ENCODE measurements at places on chromosomes 5 and 9.

DNA sequence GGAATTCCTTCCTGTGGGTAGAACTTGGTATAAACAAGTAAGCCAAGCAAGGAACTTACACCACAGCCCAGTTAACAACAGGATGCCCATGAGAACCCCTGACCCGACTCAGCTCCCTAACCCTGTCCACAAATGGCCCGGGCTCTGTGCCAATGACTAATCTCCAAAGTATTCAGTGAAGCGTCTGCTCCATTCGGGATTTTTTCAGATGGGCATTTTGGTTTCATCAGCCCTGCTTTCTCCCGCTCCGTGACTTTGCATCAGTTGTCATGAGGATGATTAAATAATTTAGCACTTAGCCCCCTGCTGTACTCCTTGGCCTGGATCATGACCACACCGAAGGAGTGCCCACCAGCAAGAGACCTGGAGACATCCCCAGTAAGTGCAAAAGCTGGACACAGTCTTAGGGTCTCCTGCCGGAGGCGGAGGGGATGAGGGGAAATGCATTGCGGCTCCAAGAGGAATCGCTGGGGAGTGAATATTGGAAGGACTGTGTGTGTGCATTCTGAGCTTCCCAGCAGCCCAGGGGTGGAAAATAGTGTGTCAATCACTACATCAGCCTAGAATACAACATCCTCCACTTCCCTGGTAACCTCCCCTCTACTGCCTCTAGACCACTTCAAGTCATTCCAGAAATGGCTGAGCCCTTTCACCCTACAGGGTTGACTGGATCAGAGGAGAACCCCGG is 41.4 kb upstream of the DNAH5 start:
- no peak for DNase-seq

DNA sequence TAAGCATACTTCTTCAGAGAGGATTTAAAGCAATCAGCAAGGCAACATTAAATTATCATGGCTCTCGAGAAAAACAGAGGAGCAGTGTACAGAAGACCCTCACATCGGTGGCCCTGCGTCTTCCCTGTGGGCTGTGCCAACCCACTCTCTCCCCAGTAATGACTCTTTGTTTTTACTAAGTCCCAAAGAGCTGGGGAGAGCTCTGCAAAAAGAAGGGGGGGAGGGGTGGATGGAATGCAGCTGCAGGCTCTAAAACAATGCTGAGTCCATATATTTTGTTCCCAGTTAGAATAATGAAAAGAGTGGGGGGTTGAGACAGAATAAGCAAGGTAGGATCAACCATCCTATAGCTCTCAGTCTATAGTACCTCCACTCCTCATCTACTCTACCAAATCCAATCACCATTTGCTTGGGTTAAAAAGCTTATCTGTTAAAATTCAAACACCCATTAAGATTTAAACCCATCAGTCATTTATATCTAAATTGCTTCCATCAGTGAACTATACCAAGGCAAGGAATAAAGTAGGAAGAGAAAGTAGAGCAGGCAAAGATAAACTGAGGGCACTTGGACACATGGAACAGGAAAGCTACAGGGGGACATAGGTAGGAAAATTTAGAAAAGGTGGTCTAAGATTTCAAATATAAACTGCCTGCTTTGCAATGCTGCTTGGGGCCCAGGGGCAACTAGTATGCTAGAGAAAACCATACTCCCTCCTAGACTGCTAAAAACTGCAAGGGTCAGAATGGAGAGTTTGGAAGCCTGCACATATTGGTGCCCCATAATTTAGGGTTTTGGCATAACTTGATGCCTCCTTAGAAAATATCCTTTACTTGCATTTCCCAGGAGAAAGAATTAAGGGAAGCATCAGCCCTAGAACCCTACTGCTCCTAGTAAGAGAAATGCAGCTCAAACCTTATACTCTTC is 20.6 kb downstream of the ELL2 start:
- DNase-seq = no peak

DNA sequence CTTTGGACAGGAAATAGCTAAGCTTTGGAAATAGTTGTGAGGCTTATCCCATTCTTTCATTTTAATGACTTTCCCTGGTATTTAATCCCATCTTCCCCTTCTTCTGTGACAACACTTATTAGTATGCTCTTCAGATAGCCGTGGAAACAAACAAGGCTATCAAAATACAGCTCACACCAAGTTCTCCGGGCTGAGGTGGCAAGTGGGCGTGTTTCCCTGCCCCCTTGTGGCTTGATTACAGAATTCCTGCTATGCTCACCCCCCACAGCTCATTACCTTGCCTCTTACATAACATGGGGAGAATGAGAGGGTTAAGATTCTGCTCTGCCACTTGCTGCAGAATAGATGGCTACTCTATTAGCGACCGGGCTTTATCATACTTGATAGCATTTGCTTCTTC is 437.1 kb upstream of the TLE4 start:
- no peak for DNase-seq

DNA sequence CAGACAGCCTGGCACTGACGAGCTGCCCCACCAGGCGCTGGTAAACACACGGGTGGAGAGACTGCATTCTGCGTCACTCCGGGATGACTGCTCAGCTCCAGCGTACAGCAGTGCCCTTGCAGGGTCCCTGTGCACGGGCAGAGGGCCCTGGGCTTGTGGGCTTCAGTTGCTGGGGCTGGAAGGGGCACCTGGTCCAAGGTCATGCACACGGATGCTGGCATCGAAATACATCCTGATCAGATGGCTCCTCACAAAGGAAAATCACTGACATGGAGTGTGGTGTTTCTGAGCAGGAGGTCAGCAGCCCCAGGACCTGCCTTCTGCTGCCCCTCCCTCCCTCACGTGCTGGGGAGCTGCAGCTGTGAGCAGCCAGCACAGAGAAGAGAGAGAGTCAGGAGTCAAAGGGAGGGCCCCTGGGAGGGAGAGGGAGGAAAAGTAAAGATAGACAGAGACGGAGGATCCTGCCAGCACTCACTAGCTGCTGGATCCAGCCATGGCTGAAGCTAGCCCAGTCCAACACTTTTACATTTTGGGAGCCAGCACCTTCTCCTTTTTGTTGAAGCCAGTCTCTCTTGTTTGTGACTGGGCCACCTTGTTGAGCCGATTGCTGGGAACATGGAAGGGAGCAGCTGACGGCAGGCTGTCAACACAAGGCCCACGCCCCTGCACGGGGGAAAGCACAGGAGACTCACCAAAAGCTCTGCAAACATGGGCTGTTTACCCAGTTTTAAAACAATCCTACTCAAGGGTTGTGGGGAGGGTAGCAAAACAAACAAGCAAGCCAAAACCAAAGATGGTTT is 166.5 kb upstream of the PHYKPL start:
- DNase-seq = no peak

DNA sequence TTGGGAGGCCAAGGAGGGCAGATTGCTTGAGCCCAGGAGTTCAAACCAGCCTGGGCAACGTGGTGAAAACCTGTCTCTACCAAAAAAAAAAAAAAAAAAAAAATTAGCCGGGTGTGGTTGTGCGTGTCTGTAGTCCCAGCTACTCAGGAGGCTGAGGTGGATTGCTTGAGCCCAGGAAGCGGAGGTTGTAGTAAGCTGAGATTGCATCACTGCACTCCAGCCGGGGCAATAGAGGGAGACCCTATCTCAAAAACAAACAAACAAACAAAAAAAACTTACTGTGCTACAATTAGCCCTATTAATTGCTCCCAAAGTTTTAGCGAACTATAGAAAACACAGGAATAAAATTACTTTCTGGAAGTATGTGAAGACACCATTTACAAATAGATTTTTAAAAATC is 67.6 kb downstream of the ANKHD1 start:
- no peak for DNase-seq

DNA sequence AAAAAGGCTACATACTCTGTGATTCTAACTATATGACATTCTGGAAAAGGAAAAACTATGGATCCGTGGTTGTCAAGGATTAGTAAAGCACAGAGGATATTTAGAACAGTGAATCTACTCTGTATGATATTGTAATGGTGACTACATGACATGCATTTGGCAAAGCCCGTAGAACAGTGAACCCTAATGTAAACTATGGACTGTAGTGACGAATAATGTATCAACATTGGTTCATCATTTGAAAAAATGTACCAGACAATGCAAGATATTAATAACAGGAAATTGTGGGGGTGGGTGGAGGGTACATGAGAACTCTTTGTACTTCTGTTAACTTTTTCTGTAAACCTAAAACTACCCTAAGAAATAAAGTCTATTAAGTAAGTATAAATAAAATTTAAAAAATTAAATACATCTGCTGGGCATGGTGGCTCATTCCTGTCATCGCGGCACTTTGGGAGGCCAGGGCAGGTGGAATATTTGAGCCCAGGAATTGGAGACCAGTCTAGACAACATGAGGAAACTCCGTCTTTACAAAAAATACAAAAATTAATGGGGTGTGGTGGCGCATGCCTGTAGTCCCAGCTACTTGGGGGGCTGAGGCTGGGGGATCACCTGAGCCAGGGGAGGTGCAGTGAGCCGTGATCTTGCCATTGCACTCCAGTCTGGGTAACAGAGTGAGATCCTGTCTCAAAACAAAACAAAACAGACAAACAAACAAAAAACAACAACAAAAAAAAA is 101.7 kb upstream of the TBC1D2 start:
- no peak for DNase-seq

DNA sequence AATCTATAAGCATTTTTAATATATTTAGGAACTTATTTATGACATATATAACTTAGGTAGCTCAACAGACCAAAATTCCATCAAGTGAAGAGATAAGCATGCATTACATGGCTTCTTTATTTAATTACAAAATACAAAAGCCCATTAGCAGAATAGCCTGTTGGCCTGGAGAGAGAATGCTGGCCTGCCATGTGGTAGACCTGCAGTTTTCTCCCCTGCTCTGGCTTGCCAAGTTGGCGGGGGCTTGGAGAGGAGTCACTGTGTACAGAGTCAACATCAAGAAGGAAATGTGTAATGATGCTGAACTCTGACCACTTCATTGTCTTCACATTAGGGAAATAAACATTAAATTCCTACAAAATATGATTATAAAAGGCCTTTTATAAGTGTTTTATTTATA is 69.8 kb upstream of the CNTLN start:
- DNase-seq = no peak

DNA sequence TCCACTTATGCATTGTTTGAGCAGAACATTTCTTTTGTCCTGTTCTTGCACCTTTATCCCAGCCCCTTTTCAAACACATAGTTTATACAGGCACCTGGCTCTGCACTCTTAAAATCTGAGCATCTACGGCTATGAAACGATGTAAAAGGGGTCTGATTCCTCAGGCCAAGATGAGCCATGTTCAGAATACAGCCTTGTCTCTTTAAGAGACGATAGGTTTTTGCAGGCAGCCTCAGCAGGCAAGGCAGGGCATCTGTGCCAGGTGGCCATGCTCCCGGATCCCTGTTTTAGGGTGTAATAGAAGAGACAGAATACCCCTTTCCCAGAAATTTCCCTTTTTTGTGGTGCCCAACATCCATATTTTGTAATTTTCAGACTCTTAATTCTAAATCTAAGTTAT is 89.1 kb upstream of the NFIB start:
- DNase-seq = no peak

GRCh38 chr5:102758576-102758975 is 3.5 kb downstream of the PAM start:
- no peak for DNase-seq

DNA sequence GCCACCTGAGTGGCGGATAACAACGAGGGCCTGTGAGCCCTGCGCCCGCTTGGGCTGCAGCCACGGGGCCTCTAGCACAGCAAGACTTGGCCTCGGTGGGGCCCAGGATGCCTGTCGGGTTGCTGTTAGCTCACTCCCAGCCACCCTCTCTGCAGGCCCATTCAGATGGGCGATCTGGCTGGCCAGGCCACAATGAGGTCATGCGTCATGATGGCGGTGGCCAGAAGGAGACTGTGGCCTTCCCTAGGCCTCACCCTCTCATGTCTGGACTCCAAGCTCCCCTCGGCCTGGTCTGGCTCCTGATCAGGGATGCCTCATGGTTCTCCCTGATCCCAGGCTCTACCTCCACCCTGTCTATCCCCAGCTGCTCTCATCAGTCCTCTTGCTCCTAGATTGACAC is 19.0 kb upstream of the TCOF1 start:
- no peak for DNase-seq

DNA sequence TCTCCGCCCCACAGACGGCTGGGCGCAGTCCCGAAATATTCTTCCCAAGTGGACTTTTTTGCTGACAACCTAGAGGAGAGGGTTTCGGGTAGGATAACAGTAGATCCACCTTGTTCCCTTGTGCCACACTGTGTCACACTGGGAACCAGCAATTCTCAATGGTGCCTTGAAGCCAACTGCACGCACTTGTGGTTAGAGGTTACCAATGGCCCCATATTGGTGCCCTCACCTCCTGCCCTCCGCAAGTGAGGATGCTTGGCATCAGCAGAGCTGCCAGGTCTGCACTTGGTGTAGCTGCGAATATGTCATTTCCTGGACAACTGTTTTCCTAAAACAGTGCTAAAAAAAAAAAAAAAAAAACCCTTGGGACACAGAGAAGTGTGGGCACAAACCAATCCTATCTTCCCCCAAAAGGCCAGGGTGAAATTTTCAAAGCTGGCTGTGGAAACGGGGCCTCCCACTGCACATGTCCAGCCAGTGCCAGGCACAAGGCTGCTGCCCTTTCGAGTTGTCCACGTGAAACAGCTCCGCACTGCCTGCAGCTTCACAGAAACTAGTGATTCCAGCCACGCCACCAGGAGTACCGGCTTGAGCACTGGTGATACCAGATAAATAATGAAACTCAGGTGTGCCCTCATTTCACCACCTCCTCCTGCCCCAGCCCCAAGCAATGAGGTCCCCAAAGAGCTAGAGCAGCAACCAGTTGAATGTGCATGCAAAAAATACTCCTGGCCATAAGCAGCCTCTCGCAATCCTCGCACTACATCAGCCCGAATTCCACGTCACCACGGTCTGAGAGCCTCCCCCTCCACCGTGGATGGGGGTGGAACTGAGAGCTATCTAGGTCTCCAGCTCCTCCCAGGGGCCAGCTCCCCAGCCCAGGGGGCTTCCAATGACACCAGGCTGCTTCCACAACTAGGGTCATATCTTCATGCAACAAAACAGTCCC is 51.2 kb downstream of the USP20 start:
- DNase-seq = no peak

DNA sequence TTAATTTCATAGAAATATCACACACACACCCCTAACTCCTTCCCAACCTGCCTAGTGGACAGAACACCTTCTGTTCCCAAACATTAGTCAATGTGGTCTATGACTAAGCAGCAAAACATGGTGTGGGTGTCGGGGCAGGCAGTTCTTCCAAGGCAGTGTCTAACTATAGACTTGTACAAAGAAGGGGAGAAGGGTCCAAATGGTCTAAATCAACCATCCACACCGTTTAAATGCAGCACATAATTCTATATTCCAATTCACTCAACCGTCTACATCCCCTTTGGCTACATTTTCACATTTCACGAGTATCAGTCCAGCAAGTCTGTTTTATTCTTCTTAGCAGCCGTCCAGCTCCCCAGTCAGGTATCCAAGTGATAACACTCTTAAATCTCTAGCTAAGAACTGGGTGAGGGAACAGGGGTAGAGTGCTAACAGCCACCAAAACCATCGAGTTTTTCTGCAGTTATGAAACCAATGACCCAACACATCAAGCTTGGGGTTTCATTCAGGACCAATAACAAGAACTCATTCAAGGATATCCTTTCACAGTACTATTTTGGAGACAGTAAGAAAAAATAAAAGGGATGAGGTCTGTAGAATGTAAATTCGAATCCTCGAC is 3.3 kb downstream of the ZNF608 start:
- no peak for DNase-seq
